SJSA1 (cell line): ENCODE measurements at places on chromosomes 1 and 21.

DNA sequence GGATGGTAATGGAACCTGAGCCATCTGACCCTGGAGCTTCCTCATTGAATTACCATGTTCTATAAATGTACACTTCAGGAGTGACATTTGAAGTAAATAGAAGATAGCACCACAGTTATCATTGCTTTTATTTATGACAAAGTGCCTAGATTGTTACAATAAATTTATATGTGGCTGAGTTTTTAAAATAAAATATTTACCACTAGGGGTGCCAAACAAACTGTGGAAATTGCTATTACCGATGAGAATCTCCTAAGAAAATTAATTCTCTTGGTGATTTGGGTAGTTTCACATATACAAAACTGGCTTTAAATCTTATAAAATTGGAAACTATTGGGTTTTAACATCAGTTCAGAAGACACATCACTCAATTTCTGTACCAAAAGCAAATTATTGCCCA, 1.4 kb upstream of the TNR start:
- no peak for DNase-seq

GRCh38 chr1:109891930-109892329, 18.7 kb upstream of the CSF1 start:
- no peak for DNase-seq

DNA sequence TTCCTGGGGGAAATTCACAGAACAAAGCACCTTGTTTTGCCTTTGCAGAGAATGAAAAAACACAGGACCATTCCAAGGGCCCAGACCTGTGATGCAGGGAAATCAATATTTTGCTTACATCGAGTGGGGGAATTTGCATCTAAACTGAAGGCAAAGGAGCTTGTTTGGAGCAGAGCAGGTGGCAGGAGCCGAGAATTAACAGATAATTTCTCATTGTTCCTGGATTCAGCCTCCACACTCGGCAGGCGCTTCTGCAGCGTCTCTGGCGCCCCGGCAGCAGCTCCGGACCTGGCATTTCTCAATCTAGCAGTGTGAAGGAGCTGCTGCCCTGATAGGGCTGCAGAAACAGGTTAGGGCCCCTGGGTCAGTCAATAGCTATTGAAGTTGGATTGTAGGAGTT, 2.0 kb upstream of the SYT6 start:
- no peak for DNase-seq

GRCh38 chr1:59505596-59506028, 208.7 kb downstream of the FGGY start:
- DNase-seq: no peak

- no peak for DNase-seq
Observed at GRCh38 chr1:225114354-225114990, 185.0 kb downstream of the DNAH14 start.

GRCh38 chr1:191176131-191176530, 698.5 kb upstream of the BRINP3 start:
- DNase-seq: no peak

- DNase-seq: no peak
Observed at GRCh38 chr1:107894605-107895004, 70.4 kb downstream of the VAV3 start.

GRCh38 chr21:32599091-32599490, 13.1 kb downstream of the CFAP298 start:
- DNase-seq: no peak

DNA sequence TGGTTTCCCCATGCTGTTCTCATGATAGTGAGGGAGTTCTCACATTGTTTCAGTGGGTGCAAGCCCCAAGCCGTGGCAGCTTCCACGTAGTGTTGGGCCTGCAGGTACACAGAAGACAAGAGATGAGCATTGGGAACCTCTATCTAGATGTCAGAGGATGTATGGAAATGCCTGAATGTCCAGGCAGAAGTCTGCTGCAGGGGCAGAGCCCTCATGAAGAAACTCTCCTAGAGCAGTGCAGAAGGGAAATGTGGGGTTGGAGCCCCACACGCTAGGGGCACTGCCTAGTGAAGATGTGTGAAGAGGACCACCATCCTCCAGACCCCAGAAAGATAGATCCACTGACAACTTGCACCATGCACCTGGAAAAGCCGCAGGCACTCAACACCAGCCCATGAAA, 17.0 kb downstream of the GPR161 start:
- no peak for DNase-seq

- DNase-seq: no peak
Observed at GRCh38 chr1:11738783-11739182, 2.8 kb downstream of the AGTRAP start.

- no peak for DNase-seq
Observed at GRCh38 chr1:111236806-111237205, 9.3 kb downstream of the CHI3L2 start.

GRCh38 chr1:165755393-165756010, 13.2 kb downstream of the TMCO1 start:
- DNase-seq: no peak

DNA sequence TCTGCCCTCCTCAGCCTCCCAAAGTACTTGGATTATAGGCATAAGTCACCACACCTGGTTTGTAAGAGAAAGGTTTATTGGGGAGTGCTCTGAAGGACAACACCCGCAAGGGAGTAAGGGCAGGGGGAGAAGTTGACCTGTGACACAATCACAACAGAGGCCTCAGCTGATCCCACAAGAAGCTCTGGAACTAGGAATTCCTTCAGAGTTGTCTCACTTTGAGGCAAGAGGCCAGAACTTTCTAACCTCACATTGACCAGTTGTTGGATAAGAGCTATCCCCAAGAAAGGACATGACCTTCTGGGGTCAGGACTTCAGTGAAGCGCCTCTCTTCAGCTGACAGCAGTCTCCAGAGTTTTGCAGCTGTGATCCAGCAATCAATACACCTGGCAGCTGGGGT, 27.4 kb upstream of the RC3H1 start:
- no peak for DNase-seq

GRCh38 chr1:30232288-30232899, 491.0 kb downstream of the MATN1 start:
- no peak for DNase-seq

DNA sequence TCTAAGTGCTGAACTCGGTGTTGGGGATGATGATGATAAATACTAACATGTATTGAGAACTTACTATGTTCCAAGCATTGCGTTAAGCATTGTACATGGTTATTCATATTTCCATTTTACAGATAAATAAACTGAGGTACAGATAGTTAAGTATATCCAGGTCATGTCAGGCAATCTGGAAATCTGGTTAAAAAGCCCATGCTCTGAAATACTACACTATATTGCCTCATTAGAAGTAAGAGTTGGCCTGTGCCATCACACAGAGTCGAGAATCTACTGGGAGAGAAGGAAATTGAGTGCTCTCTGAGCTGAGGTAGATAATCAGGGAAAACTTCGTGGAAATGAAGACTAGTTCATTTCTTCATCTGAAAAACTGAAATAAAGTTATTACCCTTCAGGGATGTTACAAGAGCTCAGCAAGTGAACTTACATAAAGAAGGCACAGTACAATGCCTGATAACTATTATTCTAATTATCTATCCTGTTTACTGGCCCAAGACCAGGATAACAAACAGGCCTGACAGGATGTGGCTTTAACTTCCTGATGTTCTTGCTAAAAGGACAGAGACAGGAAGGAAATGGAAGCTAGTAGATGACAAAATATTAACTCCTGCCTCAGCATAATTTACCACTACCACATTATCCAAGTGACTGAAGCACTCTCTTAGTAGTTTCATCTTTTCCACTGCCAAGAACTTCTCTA, 85.6 kb downstream of the EPS15 start:
- DNase-seq: no peak

- no peak for DNase-seq
Observed at GRCh38 chr1:73953186-73953585, 244.8 kb downstream of the LRRIQ3 start.

DNA sequence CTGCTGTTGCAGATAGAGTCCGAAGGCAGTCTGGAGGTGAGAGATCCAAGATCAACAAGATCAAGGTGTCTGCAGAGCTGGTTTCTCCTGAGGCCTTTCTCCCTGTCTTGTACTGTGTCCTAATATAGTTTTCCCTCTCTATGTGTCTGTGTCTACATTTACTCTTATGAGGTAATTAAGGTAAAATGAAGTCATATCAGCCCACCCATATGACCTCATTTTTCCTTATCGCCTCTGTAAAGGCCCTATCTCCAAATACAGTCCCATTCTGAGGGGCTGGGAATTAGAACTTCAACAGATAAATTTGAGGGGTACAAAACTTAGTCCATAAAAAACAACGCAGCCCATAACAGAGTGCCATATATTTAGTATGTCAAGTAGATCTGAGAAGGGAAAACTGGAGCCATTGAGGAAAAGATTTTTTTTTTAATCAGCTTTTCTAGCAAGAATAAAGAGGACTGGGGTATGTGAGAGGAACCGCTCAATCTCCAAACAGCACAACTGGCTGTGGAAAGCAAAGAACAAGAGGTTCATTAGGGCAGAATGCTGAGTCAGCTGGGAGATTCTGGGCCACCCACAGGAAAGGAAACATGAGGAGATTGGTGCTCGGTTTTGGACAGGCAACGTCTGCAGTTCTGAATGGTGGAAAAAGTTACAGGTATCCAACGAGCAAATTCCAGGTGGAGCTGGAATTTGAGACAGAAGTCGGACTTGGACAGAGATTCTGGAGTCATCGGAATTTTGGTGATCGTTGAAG, 65.7 kb downstream of the MAP3K21 start:
- no peak for DNase-seq

DNA sequence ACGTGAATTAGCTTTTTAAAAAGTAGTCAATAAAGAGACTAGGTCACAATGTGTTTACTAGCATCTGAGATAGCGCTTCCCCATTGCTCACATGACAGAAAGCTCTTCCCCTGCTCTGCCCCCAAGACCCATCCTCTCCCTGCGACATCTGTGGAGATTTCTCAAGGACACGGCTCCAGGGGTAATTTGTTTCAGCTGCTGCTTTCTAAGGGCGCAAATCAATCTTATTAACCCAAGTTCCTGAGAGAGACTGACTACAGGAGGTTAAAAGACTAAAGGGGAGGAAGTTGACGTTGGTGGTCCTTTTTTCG, at the start of gene MYOCOS:
TSS of gene MYOCOS (plus strand) at position 92 of the 311 bp plus-strand sequence. CDS start 1,641 bp downstream, outside the sequence.
- no peak for DNase-seq

GRCh38 chr1:216549796-216550195, 126.5 kb upstream of the USH2A start:
- no peak for DNase-seq

DNA sequence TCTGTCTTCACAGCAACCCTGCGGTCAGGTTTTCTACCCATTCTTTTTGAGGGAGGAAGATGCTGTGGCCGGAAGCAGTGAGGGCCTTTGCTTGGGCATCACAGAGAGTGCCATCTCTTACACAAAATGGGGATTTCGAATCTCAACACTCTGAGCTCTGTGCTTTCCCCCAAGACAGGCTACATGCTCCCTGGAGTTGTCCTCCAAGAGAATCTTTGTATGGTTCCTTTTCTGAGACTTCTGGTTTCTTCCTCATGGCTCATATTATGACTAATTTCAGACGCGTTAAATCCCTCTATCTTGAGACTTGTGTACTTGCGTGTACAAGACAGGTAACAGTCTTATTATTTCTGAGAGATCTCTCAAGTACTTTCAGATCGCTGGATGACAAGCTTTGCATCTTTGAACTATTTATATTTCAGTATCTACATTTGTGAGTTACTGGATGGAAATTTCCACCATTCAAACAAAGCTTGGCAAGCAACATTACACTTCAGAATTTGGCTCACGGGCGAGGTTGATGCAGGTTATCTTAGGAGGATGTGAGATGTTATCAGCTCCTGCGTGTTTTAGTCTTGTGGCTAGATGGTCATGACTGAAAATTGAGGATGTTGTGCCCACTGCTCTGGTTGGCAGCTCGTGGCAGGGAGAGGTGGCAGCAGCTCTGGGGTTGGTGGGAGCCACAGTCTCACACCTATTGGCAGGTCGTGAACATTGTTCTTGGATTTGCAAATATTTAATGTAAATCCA, 19.4 kb downstream of the ABCG1 start:
- no peak for DNase-seq

DNA sequence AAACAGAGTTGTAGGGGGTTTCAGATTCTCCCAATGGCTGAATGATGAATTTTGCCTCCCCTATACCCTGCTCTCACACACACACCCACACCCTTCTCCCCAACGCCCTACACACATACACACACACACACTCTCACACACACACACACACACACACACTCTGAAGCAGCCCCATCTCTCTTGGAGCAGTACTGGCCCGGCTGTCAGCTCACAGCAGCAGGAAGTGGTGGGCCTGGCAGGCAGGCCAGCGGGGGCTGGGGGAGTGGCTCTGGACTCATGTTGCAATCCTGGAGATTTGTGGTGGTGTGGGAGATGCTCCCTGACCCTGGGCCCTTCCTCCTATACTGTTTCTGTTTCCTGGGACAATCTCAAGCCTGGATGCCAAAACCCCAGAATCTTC, 2.2 kb downstream of the IKBKE start:
- no peak for DNase-seq

DNA sequence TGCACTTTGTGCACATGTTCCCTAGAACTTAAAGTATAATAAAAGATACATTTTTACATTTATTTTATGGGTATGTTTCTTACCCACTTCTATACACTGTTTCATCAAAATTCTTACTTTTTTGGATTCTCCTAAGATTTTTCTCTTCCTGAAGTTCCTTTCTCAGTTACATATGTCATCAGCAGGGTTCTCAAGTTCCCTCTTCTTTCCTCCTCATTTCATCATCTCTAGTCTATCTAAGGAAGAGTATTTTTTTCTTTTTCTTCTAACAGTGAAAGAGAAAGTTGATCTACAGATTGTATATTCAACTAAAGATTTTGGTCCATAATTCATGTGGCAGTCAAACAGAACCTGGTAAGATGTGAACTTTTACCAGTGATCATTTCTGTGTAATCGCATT, 41.2 kb upstream of the CYYR1 start:
- DNase-seq: no peak

GRCh38 chr1:112833806-112834205, 118.7 kb upstream of the PPM1J start:
- DNase-seq: no peak

GRCh38 chr1:116346943-116347673, 25.9 kb upstream of the ATP1A1 start:
- DNase-seq: no peak

- DNase-seq: no peak
Observed at GRCh38 chr1:213552045-213552444, 435.7 kb upstream of the PROX1 start.

GRCh38 chr1:240720976-240721375, 109.0 kb upstream of the GREM2 start:
- DNase-seq: no peak

GRCh38 chr1:181089676-181090544, 1.4 kb downstream of the IER5 start:
- peak; percentile 60 for DNase-seq

- DNase-seq: no peak
Observed at GRCh38 chr1:175129644-175129996, 62.0 kb downstream of the TNN start.

DNA sequence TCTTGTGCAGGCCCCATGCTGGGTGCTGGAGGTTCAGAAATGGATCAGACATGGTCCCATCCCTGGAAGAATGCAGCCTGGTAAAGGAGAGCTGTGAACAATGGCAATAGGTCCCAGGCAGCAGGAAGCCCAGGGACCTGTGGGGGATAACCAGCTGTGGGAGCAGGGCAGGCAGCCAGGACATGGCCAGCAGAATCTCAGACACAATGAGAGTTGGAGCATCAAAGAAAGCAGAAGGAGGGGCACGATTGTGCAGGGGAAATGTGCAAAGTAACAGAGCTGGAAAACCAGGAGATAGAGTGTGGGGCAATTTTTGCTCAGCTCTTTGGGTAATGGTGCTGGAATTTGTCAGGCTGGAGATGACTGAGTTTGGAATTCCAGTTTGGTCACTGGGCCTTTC, 44.3 kb downstream of the C8B start:
- DNase-seq: no peak
